Stimulated activated CD8-positive, alpha-beta memory T cell treated with anti-CD3 and anti-CD28 coated beads, Interleukin-15, amount 100 ng/mL, for 24 hours (primary cell): ENCODE measurements at places on chromosomes 1 and 21.

DNA sequence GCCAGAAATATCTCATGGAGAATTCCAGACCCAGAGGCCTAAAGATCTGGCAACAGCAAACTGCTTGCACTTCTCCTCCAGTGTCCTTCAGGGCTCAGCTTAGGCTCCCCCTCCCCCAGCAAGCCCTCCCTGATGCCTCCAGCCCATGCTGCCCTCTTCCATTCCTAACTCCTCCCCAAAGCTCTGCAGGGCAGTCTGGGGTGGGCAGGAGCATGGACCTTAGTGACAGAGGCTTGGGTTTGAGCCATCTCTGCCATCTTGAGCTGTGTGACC, 436.8 kb downstream of the PTPRU start:
- no peak for DNase-seq

DNA sequence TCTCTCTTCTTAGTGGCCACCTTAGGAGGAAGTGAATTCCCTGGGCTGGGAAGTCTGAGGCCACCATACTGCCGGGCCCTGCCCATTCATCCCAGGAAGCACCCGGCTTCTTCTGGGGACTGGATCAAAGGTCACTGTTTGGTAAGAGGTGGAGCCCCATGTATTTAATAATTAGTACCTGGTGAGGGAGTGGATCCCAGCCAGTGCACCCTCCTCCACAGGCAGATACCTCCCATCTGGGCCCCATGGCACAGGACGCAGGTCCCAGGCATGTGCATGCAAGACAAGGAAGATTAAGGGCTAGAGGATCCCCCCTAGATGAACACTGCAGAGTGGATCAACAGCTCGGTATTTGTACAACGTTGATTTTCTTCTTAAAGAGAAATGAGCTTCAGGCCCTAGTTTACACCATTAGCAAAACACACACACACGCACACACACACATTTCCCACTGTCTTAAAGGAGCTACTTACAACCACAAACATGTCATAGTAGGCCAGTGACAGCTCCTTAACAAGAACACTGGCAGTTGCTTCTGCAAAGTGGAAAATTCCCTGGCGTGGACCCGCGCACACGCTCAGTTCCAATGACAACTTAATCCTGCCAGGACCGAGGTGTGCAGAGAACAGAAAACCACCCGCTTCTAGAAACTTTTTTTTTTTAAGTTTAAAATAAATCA, 90.7 kb downstream of the MRPL37 start:
- DNase-seq: no peak

DNA sequence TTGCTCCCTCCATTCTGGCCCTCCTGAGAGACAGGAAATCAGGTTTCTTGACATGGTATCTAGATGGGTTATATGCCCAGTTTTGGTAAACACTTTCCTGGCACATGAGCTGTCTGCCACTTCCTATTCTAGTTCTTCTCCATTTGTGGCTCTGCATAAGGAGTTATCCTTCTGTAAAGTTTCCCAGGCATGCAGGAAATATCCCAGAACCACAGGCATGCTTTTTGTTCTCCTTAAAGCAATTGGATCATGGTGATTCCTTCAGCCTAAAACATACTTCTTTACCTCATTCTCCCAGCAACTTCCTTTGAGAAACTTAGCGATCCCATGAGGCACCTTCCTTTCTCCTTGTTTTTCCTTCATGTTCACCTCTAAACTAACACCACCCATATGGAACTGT, 199.8 kb downstream of the CRB1 start:
- no peak for DNase-seq

DNA sequence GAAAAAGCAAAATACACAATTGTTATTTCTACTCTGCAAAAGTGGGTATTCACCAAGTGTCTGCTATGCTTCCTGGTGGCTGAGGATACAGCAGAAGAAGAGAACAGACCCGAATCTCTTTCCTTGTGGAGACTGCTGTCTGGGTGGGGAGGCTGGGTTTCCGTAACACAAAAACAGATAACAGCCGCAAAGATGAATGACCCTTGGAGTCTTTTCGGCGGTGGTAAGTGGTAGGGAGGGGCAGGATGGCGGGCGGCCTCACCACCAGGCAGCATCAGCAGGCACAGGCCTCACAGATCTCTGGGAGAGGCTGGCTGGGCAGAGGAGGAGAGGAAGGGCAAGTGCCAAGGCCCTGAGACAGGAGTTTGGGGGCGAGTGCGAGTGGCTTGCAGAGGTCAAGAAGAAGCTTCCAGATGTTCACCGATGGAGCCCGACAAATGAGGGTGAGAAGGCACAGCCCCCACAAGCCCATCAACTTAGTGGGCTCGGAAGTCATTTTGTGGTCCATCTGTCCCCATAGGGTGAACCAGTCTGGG, 164.2 kb downstream of the RHOU start:
- DNase-seq: no peak

DNA sequence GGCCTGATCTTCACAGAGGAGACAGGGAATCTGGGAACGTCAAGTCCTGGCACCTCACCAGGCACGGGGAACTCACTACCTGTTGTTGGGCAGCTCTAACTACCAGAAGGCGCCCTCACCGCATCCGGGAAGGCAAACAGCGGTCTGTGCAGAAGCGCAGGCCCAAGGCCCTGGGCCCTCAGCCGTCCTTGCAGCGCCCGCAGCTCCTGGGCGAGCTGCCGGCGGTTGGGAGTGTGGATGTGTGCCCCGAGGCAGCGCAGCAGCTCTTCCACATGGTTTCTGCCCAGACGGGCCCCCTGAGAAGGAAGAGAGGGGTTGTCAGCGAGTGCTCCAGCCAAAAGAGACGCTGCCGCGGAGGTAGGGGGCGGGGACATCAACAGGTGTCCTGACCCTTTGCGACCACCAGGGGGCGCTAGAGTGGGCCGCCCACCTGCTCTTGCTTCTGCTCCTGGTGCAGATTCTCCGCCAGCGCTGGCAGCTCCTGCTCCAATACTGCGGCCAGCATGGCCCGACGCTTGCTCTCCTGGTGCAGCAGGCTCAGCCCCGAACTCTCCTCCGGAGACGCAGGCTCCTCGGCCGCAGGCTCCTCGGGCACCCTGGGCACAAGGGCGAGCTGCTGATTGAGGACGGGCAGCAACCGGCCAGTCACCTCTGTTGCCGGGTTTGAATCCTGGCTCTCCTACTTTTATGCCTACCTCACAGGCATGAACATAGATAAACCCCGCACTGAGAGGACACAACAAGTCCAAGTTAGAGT, 9.3 kb downstream of the MAP3K6 start:
- peak; percentile 74 for DNase-seq
